ENCODE measurements at places on chromosomes 12 and 14. TPM values are rescaled to one million over a fixed set of nuclear protein-coding genes. Genes with fewer than 3 reads are reported as not detected.

- DNase-seq = peak; percentile 96
Measured at GRCh38 chr12:108854451-108855283, 2.7 kb downstream of the SSH1 start.

DNA sequence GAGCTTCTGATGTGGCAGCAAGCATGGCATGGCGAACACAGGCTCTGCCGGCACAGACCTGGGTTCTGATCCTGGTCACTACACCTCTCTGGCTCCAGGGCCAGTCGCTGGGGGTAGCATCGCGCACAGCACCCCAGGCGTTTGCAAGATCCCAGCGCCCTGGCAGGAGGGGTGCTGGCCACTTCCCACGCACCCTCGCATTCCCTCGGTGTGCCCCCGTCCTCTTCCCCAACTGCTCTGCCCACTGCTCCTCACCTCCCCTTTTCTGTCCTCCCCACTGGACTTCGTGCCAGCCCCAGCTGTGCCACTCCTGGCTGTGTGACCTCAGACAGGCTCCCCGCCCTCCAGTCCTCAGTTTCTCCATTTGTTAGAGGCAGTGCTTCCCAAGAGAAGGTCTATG, 2.8 kb downstream of the CDK2AP1 start:
- no peak for DNase-seq

DNA sequence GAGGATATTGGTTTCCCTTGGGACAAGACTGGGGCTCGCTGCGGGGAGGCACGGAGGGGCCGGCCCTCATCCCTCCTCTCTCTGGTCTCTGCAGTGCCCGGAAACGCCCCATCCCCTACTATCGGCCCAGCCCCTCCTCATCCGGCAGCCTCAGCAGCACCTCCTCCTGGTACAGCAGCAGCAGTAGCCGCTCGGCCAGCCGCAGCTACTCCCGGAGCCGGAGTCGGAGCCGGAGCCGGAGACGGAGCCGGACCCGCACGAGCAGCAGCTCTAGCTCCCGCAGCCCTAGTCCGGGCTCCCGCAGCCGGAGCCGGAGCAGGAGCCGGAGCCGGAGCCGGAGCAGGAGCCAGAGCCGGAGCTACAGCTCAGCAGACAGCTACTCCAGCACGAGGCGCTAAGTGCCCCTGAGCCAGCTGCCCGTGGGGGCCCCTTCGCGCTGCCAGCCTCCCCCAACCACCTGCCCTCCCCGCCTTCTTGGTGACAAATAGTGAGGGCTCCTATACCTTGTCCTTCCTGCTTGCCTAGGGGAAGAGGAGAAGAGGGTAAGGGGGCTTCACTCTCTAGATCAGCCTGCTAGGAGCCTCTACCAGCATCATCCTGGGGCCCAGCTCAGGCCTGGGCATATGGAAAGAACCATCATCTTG, 22.2 kb upstream of the HSPB8 start:
- no peak for DNase-seq

- no peak for DNase-seq
Measured at GRCh38 chr14:104593710-104594136, 10.8 kb downstream of the TMEM179 start.

- no peak for DNase-seq
Measured at GRCh38 chr14:68307790-68308168, 485.1 kb downstream of the ZFP36L1 start.

- DNase-seq = no peak
Measured at GRCh38 chr12:92802906-92803305, 100.1 kb downstream of the PLEKHG7 start.

DNA sequence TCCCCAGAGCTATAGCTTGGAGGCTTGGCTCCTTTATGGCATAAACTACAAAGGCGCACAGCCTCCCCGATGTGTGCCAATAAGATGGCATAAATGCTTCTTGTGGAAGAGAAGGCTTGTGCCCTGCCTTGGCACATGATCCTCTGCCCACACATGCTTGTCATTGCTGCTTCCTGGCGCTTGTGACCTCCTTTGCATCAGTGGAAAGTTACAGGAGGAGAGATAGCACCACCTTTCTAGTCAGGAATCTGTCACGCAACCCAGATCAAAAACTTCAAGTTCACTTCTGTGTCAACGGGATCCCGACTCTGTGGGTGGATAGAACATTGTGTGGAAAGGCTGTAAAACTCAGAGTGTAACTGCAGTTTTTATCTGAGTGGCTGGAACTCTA, 183.8 kb upstream of the HIF1A start:
- DNase-seq = no peak

DNA sequence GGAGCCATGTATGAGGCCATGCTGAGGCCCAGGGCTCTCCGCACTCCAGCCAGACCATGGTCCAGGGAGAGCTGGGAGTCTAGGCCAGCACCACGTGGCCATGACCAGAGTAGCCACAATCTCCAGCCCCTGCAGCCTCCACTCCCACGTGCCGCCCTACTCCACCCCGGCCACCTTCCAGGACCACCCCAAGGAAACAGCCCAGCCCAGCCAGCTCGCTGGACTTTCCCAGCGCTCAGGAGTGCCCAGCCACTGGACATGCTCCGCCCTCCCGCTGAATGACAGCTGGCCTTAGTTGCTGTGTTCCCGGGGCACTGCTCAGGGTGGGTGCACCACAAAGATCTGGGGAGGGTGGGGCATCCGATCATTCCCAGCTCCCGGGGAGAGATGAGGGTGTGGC, 2.1 kb upstream of the C14orf180 start:
- DNase-seq = no peak

GRCh38 chr12:63929426-63929825, 84.9 kb downstream of the SRGAP1 start:
- DNase-seq = no peak

DNA sequence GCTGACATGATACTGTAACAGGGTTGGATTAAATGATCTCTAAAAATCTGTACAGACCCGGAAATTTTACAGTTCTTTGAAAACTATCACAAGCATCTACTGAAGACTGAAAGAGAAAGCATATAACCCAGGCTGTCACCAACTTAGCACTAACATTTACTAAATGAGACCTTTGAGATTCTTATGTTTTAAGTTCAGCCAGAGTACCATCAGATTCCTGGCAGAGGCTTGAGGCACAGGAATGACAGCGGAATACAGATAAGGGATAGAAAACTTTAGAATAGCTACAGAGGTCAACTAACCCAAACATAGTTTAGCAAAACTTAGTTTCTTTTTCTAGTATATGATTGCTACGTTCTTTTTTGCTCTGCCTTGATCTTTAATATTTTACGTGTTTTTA, 91.6 kb upstream of the FERMT2 start:
- DNase-seq = no peak

DNA sequence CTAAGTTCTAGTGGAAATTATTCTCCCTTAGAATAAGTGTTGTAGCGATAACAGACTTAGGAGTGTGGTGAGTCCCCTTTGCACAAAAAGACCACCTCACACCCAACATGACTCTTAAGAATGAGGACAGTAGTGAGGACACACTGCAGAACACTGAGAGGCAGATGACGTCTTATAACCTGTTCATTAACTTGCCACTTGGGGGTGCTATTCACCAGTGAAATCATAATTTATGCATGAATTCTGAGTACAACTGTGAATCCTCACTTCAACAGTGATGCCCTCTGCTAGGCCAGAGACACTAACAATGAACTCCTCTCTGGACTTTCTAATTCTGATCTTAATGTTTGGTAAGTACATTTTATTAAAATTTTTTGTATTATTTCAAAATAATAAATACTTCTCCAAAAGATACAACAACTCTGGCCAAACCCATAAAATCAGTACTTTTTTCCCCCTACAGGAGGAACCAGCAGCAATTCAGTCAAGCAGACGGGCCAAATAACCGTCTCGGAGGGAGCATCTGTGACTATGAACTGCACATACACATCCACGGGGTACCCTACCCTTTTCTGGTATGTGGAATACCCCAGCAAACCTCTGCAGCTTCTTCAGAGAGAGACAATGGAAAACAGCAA, 274.7 kb downstream of the DAD1 start:
- DNase-seq = no peak

DNA sequence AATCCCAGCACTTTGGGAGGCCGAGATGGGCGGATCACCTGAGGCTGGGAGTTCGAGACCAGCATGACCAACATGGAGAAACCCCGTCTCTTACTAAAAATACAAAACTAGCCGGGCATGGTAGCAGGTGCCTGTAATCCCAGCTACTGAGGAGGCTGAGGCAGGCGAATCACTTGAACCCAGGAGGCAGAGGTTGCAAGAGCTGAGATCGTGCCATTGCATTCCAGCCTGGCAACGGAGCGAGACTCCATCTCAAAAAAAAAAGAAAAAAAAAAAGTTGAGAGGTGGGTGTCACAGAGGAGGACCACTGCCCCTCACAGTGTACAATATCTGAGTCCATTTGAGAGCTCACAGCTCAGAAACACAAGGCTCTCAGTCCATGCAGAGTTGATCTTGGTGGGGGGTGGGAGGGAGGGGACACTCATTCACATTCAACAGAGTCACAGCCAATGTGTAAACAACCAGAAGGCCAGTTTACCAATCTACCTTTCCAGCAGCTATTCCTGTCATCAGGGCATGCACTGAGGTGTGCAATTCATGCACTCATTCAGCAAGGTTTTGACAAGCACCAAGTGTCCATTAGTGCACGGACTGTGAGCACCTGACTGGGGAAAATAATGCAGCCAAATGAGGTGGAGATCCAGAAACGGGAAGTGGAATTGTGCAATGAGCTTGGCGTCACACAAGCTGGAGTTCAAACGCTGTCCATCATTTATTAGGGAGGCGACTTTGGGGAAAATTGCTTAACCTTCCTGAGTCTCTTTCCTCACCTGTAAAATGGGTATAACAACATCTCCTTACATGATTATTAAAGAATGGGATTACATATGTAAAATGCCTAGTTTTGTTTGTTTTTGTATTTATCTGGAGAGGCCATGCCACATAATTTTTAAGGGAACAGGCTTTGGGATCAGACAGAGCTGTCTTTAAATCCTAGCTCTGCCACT, 4.4 kb upstream of the EIF5 start:
- no peak for DNase-seq

DNA sequence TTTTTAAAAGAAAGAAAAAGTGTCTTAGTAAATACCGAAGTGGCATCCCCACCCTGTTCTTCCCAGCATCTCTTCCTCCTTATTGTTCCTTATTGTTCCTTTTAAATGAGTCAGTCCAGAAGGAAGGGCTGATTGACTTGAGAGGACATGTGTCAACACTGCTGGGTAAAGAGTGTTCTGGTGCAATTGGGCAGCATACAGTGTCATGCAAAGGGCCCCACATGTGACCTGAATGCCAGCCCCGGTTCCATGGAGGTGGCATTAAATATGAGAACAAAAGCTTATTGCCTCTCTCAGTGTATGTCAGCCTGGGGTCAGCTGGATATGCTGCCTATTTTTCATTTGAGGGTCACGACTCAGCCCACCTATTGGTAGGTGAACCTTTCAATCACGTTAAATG, 58.9 kb upstream of the RIC8B start:
- DNase-seq = no peak

DNA sequence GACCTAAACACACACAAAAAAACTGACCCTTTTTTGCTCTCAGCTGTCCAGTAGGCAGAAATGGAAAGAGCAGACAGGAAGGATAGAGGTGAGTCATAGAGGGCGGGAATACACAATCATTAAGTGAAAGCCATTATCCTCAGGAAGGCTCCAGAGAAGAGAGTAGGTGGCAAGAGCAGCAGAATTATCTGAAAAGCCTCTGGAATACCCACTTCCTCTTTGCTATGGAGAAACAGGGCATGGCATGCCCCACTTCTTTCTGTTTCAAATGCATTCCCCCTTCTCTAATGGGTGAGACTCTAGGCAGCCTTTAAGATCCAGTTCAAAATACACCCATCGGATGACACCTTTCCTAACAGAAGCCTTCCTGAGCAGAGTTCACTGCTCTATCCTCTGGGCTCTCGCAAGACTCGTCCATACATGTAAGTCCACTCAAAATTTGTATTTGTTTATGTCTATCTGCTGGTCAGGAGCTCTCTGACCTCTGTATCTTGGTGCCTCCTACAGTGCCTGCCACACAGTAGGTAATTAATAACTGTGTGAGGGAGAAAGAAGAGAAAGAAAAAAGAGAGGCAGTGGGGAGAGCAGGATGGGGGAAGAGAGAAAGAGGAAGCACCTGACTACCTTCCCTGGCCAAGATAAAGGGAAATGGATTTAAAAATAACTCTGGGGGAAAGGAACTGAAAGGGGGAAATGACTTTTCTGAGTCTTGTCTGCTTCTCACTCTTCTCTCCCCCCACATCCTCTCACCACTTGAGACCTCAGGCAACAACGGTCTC, 8.5 kb downstream of the KLHL33 start:
- peak; percentile 26 for DNase-seq

- no peak for DNase-seq
Measured at GRCh38 chr12:116382686-116383530, 105.4 kb upstream of the MED13L start.

GRCh38 chr14:90580377-90581335, 183.8 kb downstream of the CALM1 start:
- no peak for DNase-seq

DNA sequence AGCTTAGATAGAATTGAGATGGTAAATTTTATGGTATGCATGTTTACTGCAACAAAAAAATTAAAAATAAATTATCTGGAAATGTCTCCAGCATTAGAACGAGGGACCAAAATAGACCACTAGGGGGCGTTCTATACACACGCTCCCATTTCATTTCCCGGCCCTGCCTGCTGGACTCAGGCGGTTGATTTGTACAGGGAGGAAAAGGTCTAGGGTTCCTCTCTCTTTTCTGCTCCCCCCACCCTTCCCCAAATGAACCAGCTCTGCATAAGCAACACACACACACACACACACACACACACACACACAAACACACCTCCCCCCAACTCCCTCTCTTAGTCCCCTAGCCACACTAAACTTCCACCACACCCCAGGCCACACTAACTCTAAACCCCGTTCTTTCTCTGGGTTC, 7.8 kb upstream of the DTX1 start:
- DNase-seq = peak; percentile 7

The FUT8 gene
- total RNA-seq = 44.3 TPM

The SLCO1B1 gene
- total RNA-seq = not detected

The CD69 gene
- 3.7 TPM for total RNA-seq

The RILPL2 gene
- total RNA-seq = 4.2 TPM

The APOF gene
- total RNA-seq = not detected

The ABCD2 gene
- not detected for total RNA-seq

The ACRBP gene
- total RNA-seq = 0.89 TPM

The MGST1 gene
- total RNA-seq = 9.0 TPM

The SERPINA10 gene
- not detected for total RNA-seq

The SLC25A21 gene
- total RNA-seq = 2.1 TPM

The SPSB2 gene
- 11.9 TPM for total RNA-seq

The AGAP2 gene
- total RNA-seq = under 0.01 TPM

The AICDA gene
- 1.3 TPM for total RNA-seq

The LTBP2 gene
- 81.5 TPM for total RNA-seq

The AQP5 gene
- total RNA-seq = not detected

The CLEC12A gene
- not detected for total RNA-seq

Data from kidney epithelial cell (primary cell).